ENCODE measurements at places on chromosomes 13 and 19. TPM values are rescaled to one million over a fixed set of nuclear protein-coding genes. Genes with fewer than 3 reads are reported as not detected.

- H3K27ac ChIP-seq: no peak overlapping the region
- no peak for DNase-seq
- no peaks in the 10 kb centered on the region for H3K4me1 ChIP-seq
Measured at GRCh38 chr19:31706691-31707620, 357.7 kb upstream of the TSHZ3 start.

The ZNF383 gene
- polyA plus RNA-seq: 3.3 TPM

DNA sequence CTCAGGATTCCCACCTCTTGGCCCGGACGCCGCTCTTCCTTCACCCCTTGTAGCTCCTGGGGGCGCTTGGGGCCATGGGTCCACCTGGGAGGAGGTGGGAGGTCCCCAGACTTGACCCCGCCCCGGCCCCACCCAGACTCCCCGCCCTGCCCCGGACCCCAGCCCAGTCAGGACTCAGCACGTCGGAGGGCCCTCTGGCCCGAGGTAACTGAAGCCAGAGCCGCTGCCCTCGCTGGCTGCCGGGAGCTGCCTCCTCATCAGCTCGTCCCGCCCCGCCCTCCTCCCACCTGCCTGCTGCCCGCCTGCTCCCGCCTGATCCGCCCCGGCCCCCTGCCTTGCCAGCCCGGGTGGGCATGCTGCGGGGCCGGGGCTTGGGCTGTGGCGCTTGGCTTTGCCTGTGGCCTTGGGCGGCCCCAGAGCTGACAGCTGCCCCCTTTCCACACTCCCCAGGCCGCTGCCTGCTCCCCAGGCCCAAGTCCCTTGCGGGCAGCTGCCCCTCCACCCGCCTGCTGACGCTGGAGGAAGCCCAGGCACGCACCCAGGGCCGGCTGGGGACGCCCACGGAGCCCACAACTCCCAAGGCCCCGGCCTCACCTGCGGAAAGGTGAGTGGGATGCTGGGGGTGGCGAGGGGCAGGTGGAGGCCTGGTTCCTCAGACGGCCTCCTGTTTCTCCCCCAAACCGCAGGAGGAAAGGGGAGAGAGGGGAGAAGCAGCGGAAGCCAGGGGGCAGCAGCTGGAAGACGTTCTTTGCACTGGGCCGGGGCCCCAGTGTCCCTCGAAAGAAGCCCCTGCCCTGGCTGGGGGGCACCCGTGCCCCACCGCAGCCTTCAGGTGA is 9.4 kb downstream of the ARHGAP33 start:
- no peaks in the 10 kb centered on the region for H3K27me3 ChIP-seq
- H3K4me1 ChIP-seq: no peaks in the 10 kb centered on the region
- no peak for DNase-seq

The PCDH9 gene
- 0.39 TPM for polyA plus RNA-seq

The SPTBN4 gene
- 0.69 TPM for polyA plus RNA-seq

DNA sequence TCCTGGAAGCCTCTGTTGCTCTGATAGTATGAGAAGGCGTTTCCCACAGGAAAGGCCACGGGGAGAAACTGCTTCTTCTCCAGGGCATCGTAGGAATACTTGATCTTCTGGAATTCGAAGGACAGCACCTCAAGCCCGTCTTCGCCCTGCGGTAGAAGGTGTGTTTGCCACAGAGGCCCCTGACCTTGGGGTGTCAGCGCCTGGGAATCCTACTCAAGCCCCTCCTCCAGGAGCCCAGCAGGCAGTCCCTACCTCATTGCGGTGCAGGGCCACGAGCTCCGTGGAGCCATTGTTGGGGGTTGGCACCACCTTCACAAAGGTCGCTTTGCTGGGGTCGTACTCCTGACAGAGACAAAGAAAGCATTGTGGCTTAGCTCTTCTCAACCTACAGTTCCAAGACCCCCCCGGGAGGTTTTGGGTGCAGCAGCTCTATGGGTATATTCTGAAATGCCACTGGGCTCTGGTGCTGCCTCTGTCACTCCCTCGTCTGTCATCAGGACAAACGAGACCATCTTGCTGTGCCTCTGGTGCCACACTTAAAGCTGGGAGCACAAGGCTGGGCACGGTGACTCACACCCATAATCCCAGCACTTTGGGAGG is 3.7 kb downstream of the ATP13A1 start:
- peaks cover 5% of the 10 kb centered on the region for H3K36me3 ChIP-seq
- H3K27ac ChIP-seq: no peak overlapping the region
- no peak for DNase-seq
- no peaks in the 10 kb centered on the region for H3K27me3 ChIP-seq
- H3K4me3 ChIP-seq: no peak overlapping the region
- peaks cover 16% of the 10 kb centered on the region for H3K4me1 ChIP-seq

- DNase-seq: peak; percentile 90
- no peaks in the 10 kb centered on the region for H3K27me3 ChIP-seq
- peak overlapping the region; percentile 47 for H3K4me3 ChIP-seq
- H3K27ac ChIP-seq: peak overlapping the region; percentile 50
- H3K36me3 ChIP-seq: no peaks in the 10 kb centered on the region
- H3K4me1 ChIP-seq: peaks cover 30% of the 10 kb centered on the region
Measured at GRCh38 chr13:35791184-35791851, 314.8 kb upstream of the MAB21L1 start.

- H3K4me3 ChIP-seq: no peak overlapping the region
- no peak for DNase-seq
- H3K27me3 ChIP-seq: no peaks in the 10 kb centered on the region
- no peaks in the 10 kb centered on the region for H3K4me1 ChIP-seq
Measured at GRCh38 chr19:4347521-4347920, 4.2 kb downstream of the MPND start.

- H3K27me3 ChIP-seq: no peaks in the 10 kb centered on the region
- peaks cover 15% of the 10 kb centered on the region for H3K4me1 ChIP-seq
- no peak for DNase-seq
Measured at GRCh38 chr13:75861786-75862185, 225.7 kb downstream of the LMO7 start.

- peak overlapping the region; percentile 56 for H3K27ac ChIP-seq
- H3K36me3 ChIP-seq: no peaks in the 10 kb centered on the region
- H3K27me3 ChIP-seq: no peaks in the 10 kb centered on the region
- H3K4me1 ChIP-seq: peaks cover 23% of the 10 kb centered on the region
Measured at GRCh38 chr19:18021121-18021755, 13.3 kb downstream of the ARRDC2 start.

- H3K27ac ChIP-seq: no peak overlapping the region
- DNase-seq: no peak
- peaks cover 13% of the 10 kb centered on the region for H3K36me3 ChIP-seq
- peaks cover 5% of the 10 kb centered on the region for H3K4me1 ChIP-seq
- no peak overlapping the region for H3K4me3 ChIP-seq
Measured at GRCh38 chr19:52566121-52566520, 4.0 kb upstream of the ZNF701 start.

DNA sequence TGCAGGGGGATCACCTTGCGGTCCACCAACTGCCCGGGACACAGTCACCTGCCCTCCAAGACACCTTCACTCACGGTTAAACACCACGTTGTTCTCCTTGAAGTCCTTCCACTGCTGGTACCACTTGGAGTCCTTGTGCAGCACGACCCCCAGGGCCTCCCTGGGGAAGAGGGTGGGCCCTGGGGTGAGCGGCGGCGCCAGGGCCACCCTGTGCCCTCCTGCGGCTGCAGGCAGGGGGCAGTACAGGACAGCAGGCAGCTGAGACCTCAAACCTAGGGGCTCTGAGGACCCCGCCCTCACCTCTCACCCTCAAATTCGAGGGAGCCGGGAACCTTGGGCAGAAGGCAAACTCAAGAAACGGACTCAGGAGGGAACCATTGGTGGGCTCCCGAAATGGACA is 7.5 kb upstream of the CTXN1 start:
- DNase-seq: no peak
- H3K4me1 ChIP-seq: peaks cover 14% of the 10 kb centered on the region
- H3K4me3 ChIP-seq: no peak overlapping the region
- no peak overlapping the region for H3K27ac ChIP-seq

The SYNGR4 gene
- not detected for polyA plus RNA-seq

DNA sequence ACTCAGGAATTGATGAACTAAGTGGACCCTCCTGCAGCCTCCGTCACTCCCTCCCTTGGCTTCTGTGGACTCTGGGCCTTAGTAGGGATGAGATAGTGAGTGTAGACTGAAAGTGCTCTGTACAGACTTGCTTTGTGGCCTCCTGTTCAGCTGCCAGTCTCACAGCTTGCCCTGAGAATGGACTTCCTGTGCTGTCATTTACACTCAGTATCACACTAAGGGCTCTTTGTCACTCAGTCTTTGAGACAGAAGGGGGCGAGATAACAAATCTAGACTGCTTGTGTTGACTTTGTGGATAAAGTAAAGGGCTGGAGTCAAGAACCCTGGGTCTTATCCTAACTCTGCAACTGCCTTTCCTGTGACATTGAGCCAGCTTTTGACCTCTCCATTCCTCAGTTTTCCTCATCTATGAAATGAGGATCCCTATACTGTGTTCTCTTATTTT is 21.0 kb upstream of the SPRY2 start:
- no peaks in the 10 kb centered on the region for H3K27me3 ChIP-seq
- DNase-seq: no peak
- H3K4me3 ChIP-seq: no peak overlapping the region
- peaks cover 5% of the 10 kb centered on the region for H3K4me1 ChIP-seq

- 0 out of 2 replicates have a peak, but pooled peaks cover 6% of the 10 kb centered on the region for H3K36me3 ChIP-seq
- H3K27ac ChIP-seq: no peak overlapping the region
- no peak for DNase-seq
- no peaks in the 10 kb centered on the region for H3K27me3 ChIP-seq
- no peak overlapping the region for H3K4me3 ChIP-seq
Measured at GRCh38 chr19:42083537-42083936, 7.6 kb downstream of the ZNF574 start.

DNA sequence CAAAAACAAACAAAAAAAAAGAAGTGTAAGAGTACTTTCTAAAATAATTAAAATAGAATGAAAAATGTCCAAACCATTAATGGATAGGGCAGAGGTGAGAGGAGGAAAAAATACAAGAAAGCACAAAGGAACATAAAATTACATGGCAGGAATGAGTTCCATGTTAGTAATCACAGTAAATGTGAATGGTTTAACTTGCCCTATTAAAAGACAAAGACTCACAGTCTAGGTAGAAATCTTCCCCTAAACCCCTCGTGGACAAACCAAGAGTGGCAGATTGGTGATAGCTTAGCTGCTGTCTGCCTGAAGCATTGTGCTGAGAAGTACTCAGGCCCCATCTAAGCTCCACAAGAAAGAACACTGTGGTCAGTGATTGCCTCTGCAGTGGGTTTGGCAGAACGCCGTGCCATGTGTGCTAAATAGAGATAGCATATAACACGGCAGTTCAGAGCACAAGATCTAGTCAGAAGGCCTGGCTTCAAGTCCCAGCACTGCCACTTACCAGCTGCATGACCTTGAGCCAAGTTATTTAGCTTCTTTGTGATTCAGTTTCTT is 103.5 kb downstream of the DPF1 start:
- H3K4me3 ChIP-seq: no peak overlapping the region
- no peaks in the 10 kb centered on the region for H3K27me3 ChIP-seq
- no peak overlapping the region for H3K27ac ChIP-seq
- no peaks in the 10 kb centered on the region for H3K4me1 ChIP-seq
- no peak for DNase-seq

The C13orf42 gene
- polyA plus RNA-seq: not detected

GRCh38 chr13:98856983-98857382 is 104.5 kb upstream of the SLC15A1 start:
- no peaks in the 10 kb centered on the region for H3K36me3 ChIP-seq
- H3K27ac ChIP-seq: no peak overlapping the region
- peaks cover 9% of the 10 kb centered on the region for H3K4me1 ChIP-seq
- H3K4me3 ChIP-seq: no peak overlapping the region
- no peaks in the 10 kb centered on the region for H3K27me3 ChIP-seq

GRCh38 chr19:44112802-44113137 is 429 bp upstream of the ZNF225 start:
- peaks cover 24% of the 10 kb centered on the region for H3K36me3 ChIP-seq
- no peak for DNase-seq
- H3K4me1 ChIP-seq: peaks cover 7% of the 10 kb centered on the region
- H3K27ac ChIP-seq: peak overlapping the region; percentile 73
- H3K4me3 ChIP-seq: peak overlapping the region; percentile 91
- no peaks in the 10 kb centered on the region for H3K27me3 ChIP-seq

The CFAP97D2 gene
- polyA plus RNA-seq: not detected

DNA sequence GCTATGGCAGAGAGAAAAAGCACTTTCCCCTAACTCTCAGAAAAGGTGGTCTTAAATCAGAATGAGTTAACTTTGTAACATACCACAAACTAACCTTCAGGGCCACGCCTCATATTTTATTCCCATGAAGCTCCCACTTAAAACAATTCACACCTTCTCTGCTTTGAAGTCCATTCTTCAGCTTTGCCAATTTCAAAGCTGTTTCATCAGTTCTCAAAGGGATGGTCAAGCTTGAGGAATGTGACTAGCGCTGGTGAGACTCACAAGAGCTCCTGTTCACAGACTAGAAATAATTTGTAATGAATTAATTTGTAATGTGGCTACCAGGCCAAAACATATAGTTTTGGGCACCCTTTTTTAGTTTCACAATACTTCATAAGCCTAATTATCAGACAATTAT is 68.2 kb downstream of the STK24 start:
- H3K27ac ChIP-seq: peak overlapping the region; percentile 99
- DNase-seq: peak; percentile 91
- H3K36me3 ChIP-seq: no peaks in the 10 kb centered on the region
- H3K27me3 ChIP-seq: no peaks in the 10 kb centered on the region
- H3K4me3 ChIP-seq: peak overlapping the region; percentile 51

- no peak for DNase-seq
- H3K27ac ChIP-seq: no peak overlapping the region
Measured at GRCh38 chr19:51129716-51130115, 5.0 kb downstream of the SIGLEC9 start.

DNA sequence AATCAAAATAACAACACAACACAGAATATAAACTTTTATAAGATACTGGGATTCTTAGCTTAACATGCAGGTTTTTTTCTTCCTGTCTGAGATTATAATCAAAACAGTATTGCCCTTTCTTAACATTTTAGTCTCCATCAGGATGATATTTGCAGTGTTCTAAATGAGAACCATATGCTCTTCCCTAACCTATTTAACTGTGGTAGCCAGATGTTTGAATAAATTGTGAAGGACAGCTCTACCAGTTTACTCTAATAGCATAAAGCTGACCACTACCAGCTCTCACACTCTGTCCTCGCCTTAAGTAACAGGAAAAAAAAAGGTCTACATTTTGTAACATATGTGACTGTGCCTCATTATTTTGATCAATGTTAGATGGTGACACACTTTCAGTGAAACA is 618.7 kb upstream of the SGCG start:
- H3K36me3 ChIP-seq: no peaks in the 10 kb centered on the region
- H3K4me3 ChIP-seq: no peak overlapping the region
- no peaks in the 10 kb centered on the region for H3K27me3 ChIP-seq
- H3K27ac ChIP-seq: no peak overlapping the region

DNA sequence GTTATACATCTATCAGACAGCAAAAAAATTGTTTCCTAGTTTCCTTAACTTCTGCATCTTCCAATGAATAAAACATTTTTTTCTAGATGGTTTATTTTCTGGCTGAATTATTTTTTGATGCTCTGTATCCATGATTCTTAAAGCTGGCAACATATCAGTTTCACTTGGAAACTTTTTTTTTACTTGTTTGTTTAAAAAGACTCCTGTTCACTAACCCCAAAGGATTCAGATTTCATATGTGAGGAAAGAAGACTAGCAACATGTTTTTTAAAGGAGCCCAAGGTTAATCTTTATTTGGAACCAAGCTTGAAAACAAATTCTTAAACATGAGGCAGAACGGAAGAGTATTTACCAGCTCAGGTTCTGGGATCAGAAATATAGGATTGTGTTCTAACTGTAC is 632.3 kb downstream of the SLITRK6 start:
- DNase-seq: no peak
- no peak overlapping the region for H3K4me3 ChIP-seq
- no peaks in the 10 kb centered on the region for H3K4me1 ChIP-seq
- no peak overlapping the region for H3K27ac ChIP-seq

The CYP4F11 gene
- not detected for polyA plus RNA-seq

The CEACAM4 gene
- not detected for polyA plus RNA-seq
